Activated naive CD4-positive, alpha-beta T cell treated with anti-CD3 and anti-CD28 coated beads for 36 hours (primary cell): ENCODE measurements at places on chromosomes 11 and 22.

GRCh38 chr11:35723913-35724312 is 61.3 kb downstream of the TRIM44 start:
- peak; percentile 9 for DNase-seq

DNA sequence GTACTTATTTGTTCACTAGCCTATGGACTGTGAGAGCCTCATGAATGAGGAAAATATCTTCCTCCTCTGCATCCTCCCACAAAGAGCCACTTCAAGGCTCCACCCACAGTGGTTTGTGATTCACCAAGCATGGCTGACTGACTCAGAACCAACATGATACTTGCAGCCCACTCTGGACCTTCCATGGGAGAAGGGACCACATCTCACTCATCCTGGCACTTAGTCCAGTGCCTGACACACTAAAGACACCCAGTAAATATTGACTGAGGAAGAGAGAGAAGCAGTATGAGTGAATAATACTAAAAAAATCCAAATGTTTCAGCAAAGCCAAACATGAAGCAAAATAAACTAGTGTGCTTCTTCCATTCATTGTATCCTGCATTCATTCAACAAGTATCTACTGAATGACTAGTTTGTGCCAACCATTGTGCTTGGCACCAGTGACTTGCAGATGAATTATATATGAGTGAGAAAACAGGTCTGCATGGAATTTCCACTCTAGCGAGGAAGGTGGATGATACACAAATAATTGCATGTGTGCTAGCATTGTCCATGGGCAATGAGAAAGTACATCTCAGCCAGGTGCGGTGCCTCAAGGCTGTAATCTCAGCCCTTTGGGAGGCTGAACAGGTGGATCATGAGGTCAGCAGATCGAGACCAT is 54.9 kb upstream of the BLID start:
- no peak for DNase-seq

DNA sequence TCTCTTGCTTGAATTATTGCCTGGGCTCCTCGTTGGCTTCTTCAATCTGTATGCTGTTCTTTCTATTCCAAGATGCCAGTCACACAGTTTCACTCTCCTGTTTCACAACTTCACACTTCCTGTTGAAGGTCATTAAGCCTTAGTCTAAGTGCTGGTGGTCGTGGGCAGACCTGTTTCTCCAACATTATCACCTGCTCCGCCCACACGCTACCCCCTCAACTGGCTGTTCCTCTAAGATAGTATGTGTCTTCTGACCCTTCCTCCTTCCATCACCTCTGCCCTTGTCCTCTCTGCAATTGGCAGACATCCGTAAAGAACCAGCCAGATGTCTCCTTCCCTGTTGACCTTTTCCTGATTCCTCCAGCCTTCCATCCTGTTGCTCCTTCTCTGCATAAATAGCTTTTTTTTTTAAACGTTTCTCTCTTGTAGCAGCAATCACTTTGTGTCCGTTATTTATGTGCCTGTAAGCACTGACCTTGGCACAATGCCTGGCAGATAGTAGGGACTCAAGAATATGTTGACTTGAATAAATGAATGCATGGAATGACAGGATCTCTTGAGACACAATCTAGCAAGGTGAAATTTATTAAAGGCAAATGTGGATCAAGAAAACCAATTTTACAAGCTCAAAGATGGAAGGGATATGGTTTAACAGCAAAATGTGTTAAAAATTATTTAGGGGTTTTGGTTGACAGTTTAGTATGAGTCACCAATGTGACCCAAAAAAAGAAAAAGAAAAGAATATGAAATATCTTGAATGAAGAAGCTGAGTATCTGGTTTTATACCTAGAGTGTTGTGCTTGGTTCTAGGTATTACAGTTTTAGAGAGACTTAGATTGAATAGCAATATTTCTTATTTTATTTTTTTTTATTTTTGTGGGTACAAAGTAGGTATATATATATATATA is 12.6 kb downstream of the DIXDC1 start:
- no peak for DNase-seq

GRCh38 chr11:27397624-27398399 is 34.8 kb upstream of the CCDC34 start:
- DNase-seq = no peak

- DNase-seq = no peak
Measured at GRCh38 chr22:44057401-44057987, 33.4 kb downstream of the PARVB start.

DNA sequence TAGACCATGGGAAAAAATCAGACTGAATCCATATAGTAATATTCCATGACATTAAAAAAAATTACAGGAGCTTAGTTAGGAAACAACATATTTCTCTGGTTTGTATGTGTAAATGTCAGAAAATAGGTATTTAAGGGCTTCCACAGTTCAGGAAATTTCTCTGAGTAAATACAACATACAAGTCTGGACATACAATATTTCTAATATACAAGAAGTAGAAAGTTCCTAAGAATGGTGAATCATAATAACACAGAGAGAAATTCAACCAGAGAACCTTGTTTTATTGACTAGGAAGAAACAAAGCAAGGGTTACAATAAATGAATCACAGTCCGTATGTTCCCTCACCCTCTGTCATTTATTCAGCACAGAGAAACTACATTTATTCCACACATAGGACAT is 532.7 kb upstream of the FAT3 start:
- no peak for DNase-seq

DNA sequence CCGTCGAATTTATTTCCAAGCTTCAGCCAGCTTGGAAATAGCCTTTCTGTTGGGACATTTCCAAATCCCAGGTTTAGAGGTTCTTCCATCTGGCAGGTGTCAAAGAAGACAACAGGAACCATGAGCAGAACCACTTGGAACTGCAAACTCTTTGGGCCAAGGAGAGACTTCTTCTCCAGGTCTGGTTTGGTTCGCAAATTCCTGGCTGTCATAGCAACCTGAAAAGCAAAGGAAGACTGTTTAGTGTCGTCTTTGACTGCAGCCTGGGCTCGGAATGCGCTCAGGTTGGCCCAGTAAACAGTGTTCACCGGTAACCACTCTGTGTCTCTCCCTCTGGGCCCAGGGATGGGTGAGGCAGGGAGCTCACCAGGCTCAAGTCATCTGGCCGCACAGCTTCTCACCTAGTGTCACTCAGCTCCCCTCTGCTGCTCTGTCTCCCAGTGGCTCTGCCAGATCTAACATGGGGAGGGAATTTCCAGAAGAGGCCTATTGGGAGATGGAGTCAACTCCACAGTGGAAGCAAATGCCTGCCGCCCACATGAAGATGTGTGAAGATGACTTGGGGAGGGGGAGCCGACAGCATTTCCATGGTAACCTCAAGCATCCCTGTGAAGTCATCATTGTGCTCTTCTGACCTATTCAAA is 11.9 kb upstream of the CLMP start:
- no peak for DNase-seq

DNA sequence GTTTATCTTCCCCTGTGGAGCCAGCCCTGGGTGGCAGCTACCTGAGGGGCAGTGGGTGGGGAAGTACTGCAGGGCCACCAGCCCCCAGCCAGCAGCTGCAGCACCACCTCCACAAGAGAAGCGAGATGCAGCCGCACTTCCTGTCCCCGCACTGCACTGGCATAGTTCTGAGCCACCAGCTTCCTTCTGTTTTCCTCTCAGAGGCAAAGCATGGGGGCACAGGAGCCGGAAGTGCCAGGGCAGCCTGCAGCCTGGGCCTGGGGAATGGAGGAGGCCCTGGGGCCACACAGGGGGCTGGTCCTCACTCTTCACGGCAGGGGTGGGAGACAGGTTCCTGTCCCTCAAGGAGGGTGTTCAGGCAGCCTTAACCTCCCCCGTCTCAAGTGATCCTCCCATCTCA is 11.9 kb upstream of the SH3BP1 start:
- DNase-seq = peak; percentile 70

- no peak for DNase-seq
Measured at GRCh38 chr11:100956351-100956750, 173.3 kb downstream of the PGR start.

- no peak for DNase-seq
Measured at GRCh38 chr11:86151174-86152005, 82.5 kb upstream of the PICALM start.

- DNase-seq = peak; percentile 66
Measured at GRCh38 chr11:119169282-119169719, 776 bp downstream of the NLRX1 start.

- DNase-seq = no peak
Measured at GRCh38 chr11:72042064-72042745, 38.1 kb downstream of the NUMA1 start.

GRCh38 chr11:71548120-71548519 is at the start of gene KRTAP5-9:
Gene KRTAP5-9, plus strand, starts transcription at chr11:71548420. Its CDS starts 238 bp downstream, at chr11:71548658.
- DNase-seq = no peak

DNA sequence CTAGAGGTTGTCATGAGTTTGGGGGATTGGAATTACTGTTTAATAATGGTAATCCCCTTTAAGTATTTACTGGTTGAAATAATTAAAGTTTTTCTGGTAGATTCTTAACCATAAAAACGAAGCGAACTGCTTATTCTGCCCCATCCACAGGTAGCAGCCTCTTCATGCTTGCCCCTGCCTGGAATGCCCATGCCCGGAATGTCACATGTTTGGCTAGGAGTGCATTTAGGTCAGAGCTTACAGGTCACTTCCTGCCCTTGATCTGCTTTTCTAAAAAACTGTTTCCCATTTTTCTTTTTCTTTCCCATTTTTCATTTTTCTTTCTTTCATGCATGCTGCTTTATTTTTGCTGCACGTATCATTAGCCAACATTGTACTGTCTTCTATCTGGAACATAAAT is 69.1 kb downstream of the YAP1 start:
- DNase-seq = no peak

DNA sequence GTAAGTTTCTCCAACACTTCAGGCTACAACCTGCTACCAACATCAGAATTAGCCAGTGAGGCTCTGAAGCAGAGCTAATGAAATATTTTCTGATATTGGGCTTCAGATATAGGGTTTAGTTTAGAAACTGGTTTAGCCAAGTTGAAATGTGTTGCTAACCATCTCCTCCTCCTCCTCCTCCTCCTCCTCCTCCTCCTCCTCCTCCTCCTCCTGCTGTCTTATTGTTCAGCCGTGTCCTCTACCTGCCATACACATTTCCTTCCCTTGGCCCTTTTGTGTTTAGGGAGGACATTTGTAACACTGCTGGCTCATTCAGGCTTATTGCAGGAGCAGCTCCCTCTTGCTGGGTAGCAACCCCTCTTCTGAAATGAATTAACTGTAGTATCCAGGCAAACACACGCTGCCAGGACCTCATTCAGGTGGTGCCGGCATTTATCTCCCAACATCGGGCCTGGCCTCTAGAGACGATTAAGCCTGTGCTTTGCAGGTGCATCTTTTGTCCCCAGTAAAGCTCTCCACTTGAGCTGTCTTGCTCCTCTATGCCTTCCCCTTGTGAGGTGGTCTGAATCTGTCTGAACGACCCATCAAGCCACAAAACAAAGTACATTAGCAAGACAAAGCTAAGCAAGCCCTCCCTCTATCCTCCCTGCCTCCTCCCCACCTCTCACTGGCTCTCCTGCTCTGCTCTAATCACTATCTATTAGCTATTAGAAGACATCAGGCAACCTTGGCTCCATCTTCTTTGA is 82.9 kb downstream of the KCNJ1 start:
- DNase-seq = no peak

GRCh38 chr11:104665641-104666040 is 232.6 kb downstream of the CASP12 start:
- no peak for DNase-seq

DNA sequence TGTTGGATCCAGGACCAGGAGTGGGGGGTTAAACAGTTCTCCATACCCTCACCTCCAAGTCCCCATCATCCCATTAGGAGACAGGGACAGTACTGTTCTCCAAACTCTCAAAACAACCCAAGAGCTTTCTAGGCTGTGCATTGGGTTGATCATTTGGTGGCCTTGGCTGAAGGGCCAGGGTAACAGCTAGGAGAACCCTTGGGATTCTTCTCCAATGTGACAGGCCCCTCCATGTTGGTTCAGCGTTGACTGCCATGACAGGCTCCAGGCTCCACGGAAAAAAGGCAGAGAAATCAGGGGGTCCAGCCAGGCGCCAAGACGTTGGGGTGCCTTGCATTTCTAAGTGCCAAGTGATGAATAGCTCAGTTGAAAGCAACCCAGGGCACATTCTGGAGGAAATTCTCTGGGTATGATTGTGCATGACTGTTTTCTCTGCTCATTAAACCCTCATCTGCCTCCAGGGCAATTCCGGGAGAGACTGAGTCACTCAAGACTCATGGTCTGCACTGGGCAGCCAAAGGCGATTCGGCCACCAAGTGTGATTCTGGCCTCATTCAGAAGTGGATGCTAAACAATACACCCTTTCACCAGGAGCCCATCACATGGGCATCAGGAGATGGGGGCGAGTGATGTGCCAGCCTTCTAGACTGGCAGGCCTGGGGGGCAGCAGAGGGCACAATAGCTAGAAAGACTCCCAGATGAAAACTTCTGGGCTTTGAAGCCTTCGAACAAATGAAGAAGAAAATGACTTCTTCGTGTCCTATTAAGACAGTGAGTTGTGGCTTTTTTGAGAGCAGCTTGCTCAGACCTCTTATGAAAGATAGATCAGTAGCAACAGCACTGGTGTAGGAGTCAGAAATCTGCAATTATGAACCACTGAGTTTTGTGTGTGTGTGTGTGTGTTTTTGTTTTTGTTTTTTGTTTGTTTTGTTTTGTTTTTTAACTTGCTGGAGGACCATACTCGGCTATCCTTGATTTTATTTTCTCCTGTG is 27.7 kb downstream of the CD44 start:
- DNase-seq = peak; percentile 72

DNA sequence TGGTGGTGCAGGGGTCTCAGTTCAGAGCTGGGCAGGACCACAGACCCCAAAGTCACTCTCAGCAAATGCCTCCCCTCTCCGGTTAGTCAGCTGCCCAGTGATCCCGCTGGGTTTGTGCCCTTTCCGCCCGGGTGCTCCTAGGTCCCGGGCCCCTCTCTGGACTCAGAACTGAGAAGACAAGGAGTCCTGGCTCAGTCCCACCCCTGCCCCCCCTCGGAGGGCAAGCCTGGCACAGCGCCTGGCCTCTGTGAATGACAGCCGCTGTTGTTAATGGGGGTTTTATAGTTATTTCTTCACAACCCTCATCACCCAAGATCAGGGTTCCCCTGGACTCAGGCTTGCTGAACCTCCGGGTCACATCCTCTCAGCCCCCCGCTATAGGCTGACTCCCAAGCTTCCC is 47.6 kb downstream of the ELFN2 start:
- no peak for DNase-seq

DNA sequence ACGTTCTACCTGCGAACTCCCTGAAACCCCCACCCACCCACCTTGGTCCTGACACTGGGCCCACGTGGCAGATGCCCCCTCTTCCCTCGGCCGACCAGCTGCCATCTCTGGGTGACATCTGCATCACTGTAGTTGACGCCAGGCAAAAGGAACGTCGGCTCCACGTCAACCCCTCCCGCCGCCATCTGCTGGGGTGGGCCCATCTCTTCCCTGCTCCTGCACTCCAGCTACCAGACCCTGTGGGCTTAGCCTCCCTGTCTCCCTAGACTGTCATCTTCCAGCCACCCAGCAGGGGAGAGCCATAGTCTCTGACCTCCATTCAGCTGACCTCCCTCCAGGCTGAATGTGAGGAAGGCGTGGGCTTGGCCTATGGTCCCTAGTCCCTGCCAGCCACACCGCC is 21.4 kb downstream of the CHID1 start:
- DNase-seq = no peak

GRCh38 chr11:43947003-43947500 is 4.6 kb downstream of the C11orf96 start:
- DNase-seq = no peak
